ENCODE measurements at places on chromosomes 4 and X.

DNA sequence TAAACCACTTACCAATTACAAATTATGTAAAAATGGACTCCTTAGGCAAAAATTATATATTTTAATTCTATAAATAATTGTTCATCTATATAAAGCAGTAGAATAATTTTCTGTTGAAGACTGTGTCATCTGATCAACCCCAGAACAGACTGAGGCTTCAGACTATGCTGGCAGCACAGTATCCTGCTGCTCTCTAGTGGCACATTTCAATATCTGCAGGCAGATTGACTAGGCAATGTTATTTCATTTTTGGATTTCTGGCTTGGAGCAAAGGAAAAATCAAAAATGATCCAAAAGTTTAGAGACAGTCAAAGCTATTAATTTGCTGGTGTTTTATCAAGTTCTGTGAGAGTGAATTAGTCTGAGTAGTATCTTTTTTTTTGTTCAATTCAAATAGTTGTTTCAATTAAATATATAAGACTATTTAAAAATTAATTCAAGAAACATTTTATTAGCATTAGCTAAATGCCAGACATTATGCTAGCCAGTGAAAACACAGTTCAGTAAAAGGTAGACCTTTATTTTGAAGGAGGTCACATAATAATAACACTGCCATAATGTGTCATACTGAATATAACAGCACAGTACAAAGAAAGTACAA, 21.3 kb upstream of the SULT1E1 start:
- DNase-seq: peak; percentile 10

GRCh38 chrX:45660477-45660876, 459.8 kb upstream of the DIPK2B start:
- no peak for DNase-seq

DNA sequence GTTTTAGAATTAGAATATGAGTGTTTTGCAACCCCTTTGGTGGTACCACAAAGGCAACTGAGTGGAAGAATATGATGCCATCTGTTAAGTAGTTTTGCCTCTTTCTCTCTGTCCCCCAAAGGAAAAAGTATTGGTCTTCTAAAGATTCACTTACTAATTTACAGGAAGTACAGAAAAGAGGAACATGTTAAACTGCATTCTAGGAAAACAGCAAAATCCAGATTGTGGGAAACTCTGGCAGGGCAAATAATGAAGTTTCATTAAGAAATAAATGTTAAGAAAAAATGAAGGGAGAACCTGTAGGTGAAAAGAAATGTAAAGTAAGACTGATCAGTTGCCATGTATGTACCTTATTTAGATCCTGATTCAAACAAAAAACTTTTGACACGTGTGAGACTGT, 39.3 kb downstream of the NSUN7 start:
- DNase-seq: no peak

DNA sequence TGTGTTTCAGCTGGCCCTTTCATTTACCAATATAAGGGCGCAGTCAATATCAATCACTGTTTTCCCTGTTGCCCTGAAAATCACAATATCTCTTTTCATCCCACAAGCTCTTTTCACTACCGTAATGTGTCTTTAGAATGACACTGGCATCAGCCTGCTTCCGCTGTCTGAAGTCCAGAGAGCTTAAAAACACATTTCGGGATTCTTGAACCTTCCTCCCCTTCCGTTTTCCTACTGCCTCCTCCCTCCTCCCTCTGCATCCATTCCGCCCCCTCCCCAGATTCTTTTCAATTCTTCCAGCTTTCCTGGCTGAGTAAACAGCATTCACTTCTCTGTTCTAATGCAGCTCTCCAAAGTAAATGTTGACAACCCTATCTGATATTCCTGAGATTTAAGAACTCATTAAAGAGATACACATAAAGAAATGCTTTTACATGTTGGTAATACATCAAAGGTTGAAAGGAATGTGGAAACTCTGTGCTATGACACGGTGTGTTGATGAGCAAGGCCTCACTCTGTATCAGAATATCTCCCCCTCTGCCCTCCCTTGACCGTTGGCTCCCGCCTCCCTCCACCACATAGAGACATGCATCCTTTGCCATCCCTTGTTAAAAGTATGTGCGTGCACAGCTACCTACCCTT, 83.5 kb upstream of the SPRY1 start:
- no peak for DNase-seq

- DNase-seq: no peak
Measured at GRCh38 chrX:29851857-29852605, 363.3 kb upstream of the MAGEB2 start.

GRCh38 chr4:27836523-27836922, 975.9 kb downstream of the STIM2 start:
- DNase-seq: no peak

DNA sequence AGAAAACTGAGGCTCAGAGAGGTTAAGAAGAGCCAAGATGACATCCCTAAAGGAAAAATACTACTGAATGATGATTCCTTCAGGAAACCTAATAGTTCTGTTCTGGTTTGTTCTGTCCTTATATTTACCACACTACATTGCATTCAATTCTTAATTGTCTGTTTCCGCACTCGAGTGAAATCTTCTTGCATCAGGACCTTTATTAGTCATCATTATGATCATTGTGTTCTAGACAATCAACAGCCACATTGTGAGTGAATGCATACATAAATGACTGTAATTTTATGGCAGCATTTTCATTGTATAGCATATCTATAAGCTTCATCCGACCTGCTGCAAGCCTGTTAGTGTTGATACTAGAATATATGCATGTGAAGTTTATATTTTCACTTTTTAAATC, 156.7 kb upstream of the FAM241A start:
- DNase-seq: no peak

DNA sequence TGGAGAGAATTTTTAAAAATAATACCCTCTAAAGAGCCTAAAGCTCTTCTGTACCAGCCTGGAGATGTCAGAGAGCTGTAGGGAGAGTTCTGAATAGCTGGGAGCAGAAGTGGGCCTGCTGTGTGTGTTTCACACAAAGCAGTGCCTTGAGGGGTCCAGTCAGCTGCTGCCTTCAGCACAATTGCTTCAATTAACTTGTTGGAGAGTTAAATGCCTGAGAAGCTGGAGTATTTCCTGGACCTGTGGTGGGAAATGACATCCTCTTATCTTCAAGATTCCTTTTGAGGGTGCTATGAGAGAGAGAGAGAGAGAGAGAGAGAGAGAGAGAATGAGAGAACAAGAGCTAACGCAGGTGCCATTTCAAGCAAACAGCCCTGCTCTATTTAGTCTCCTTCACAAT, 96.2 kb upstream of the IL1RAPL2 start:
- DNase-seq: no peak

Measured in DMS153 (cell line).